Activated T-cell treated with anti-CD3 and anti-CD28 coated beads, Interleukin-2, amount 50 U/mL, for 48 hours (primary cell): ENCODE measurements at places on chromosomes 1 and 21.

DNA sequence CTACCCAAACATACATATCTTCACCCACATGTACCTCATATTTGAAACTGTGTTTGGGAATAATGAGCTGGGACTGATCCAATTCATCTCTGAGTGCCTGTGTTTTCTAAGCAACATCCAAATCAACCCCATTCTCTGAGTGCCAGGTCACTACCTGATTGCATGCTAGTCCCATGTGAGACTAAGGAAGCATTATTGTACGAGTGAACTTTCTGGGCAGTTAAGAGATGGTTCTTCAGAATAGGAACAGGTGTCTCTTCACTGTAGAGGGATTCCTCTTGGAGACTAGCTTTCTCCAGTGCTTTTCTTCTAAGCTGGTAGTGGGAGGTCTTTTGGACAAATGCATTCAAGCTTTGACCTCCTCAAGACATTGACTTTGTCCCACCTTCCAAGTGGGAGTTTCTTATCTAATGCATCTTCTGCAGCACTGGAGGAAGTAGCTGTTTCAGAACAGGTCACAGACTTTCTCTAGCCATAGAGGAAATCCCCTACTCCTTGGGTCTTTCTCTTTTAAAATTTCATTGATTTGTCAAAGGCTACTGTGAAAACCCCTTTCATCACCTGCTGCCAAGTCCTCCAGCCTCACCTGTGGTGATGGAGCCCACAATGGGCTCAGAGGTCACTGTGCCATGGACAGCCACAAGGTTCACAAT, 172.0 kb upstream of the KIAA0040 start:
- no peak for DNase-seq

DNA sequence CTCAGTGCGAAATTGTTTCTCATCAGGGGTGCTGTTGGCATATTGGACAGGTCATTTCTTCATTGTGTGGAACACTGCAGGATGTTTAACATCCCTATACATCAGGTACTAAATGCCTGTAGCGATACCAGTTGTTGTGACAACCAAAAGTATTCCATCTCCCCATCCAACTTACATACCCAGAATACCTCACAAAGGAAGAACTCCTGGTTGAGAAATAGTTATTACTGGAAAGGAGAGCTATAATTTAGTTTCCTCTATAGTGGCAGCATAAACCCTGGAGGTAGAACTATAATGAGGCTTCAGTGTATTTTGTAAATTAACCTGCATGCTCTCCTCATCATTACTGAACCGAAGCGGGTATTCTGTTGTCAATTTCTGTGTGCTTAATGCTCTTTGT, 45.1 kb downstream of the IVNS1ABP start:
- no peak for DNase-seq

- DNase-seq, result peak; percentile 52
Measured at GRCh38 chr1:241551759-241552638, 19.8 kb downstream of the KMO start.

GRCh38 chr1:67274623-67275325, 32.9 kb upstream of the IL12RB2 start:
- DNase-seq, result peak; percentile 47

GRCh38 chr1:162256287-162256686, 120.4 kb downstream of the SPATA46 start:
- DNase-seq, result no peak

GRCh38 chr1:26894263-26894662, 4.2 kb upstream of the GPN2 start:
- no peak for DNase-seq

DNA sequence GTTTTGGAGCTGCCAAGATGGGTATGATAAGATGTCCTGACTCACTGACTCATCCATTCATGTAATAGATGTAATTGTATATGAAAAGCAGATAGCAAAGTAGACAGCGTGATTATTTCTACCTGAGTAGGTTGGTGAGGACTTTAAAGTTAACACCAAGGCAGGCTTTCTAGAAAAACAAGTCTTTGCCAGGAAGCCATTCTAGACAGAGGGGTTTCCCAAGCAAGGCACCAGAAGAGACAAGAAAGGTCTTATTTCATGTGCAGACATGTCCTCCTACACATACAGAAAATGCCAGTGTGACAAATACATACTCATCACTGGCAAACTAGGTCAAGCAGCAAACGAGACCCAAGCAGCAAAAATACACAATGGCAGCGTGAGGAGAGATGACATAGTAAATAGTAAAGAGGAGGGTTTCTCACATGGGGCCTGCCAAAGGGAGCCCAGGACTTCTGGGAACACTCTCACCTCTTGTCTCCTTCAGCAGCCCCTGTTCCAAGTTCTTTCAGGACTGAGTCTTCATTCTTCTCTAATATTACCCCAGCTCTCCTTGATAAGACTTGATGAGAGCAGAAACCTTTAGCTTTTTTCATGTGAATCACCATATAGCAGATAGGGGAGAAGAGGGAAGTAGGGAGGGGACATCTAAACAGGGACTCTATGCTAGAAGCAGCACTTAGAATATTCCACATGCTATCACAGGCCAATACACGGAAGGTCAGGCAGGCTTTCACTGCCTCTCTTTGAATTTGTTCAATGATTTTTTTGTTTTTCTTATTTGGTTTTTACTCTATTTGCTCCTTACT, 114.6 kb upstream of the ATP1B1 start:
- peak; percentile 55 for DNase-seq

- DNase-seq, result no peak
Measured at GRCh38 chr1:216183007-216183406, 240.2 kb downstream of the USH2A start.

DNA sequence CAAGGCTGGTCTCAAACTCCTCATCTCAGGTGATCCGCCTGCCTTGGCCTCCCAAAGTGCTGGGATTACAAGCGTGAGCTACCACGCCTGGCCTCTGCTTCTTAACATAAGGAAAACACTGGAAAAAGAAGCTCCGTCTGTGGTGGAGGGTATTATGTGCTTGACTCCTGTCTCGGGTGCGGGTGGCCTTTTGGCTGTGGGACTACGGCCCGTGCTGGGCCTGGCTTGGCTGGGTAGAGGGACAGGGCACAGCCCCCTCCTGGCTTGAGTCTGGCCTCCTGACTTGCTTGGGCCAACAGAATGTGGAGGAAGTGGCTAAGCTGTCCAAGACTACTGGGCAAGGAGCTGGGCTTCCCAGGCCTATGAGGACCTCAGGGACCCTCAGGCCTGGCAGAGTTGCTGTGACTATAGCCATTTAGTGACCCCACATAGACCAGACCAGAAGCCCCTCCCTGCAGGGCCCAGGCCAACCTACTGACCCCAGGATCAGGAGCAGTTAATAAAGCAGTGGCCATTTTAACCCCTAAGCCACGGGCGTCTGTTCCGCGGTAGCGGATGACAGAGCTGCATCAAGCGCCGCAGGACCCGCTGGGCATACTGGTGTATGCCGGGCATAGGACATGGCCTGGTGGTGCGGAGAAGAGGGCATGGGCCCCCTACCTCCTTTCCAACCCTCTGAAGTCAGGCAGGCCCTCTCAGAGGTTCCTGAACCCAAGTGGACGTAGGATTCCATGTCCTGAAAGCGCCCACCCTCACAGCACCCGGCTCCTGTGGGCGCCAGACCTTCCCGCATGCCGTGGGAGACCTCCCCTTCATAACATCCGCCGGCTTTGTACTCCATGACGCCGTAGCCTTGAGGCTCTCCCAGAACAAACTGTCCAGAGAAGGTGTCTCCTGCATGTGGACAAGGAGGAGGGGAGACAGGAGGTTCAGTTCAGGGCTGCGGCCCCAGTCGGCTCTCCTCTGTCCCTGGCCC, 4.4 kb downstream of the MORN1 start:
- DNase-seq, result no peak

DNA sequence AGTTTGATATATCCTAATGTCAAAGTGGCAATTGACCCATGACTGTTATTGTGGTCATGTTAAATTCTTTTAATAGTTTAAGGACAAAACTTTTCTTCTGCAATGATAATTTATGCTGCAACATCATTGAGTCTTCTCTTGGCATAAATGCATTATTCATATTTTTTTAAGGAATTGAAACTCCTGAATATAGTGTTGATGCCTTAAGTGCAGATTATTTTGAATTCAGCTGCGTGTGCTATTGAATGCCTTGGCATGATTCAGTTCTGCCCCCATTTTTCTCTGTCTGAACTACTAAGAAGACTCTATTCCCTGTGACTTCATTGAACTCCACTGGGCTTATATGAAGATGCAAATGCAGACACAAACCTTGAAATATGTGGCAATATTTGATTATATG, 22.6 kb upstream of the NOS1AP start:
- DNase-seq, result no peak

GRCh38 chr1:171420810-171421209, 64.5 kb upstream of the PRRC2C start:
- DNase-seq, result no peak

GRCh38 chr21:39107739-39108138, 75.5 kb downstream of the PSMG1 start:
- no peak for DNase-seq

GRCh38 chr21:45099571-45099970, 25.2 kb downstream of the ADARB1 start:
- no peak for DNase-seq

GRCh38 chr21:26405735-26406361, 167.2 kb downstream of the CYYR1 start:
- peak; percentile 18 for DNase-seq

DNA sequence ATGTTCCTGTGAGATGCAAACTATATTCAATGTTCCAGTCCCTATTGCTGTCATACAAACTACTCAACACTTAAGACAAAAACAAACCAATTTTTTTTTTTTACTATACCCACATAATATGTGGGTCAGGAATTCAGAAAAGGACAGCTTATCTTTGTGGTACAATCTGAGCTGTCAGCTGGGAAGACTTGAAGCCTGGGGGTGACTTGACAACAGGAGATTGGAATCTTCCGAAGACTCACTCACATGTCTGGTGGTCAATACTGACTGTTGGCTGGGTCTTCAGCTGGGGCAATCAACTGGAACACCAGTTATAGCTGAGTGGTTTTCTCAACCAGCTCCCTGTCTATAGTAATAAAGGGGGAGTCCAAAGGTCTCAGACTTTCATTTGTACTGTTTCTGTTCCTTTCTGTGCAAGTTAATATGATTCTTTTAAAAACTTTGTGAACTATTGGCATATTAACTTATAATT, 81.7 kb upstream of the ATP1B1 start:
- DNase-seq, result no peak

DNA sequence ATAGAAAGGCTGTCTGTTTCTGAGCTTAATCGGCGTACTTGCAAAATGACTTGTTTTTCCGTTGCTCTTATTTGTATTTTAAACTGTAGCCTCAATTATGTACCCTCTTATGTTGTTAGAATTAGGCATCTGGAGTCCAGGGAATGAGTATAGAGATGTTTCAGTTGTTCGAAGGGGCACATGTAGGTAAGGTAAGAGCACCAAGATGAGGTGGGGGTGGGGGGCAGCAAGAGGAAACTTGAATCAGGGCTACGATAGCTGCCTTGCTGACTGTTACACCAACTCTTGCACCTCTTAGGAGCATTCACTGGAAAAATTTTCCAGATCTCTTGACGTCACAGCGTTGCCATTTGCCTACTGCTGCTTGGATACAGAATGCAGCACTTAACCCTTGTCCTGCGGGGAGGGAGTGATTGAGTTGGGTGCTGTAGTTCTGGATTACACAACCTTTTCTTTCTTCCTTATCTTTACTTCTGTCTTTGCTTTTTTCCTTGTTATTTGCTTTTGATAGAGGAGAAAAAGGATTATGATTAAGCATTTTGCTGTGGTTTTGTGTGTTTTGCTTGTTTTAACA, 3.2 kb downstream of the ATP1B1 start:
- no peak for DNase-seq

GRCh38 chr1:11180342-11180744, 8.8 kb upstream of the ANGPTL7 start:
- no peak for DNase-seq

DNA sequence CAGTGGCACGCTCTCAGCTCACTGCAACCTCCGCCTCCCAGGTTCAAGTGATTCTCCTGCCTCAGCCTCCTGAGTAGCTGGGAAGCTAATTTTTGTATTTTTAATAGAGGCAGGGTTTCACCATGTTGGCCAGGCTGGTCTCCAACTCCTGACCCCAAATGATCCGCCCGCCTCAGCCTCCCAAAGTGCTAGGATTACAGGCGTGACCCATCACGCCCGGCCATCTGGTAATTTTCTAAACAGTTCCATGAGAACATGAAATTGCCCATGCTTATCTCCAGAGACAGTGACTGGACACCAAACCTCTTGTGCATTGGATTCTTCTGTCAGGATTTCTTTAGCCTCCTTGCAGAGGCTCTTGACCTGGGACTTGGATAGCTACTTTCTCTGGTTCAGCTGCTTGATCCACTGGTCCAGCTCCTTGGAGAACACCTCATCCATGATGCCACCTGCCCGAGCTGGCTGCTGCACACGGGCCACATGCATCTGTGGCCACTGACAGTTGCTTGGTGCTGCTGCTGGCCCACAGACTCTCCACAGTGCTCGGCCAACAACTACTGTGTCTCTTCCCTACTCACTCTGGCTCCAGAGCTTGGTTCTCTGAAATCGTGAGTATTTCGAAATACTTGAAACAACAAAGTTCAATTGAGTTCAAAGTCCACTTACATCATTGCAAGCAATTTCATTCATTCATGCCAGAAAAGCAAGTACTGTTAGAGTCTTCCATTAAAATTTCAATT, 40.0 kb upstream of the CTPS1 start:
- DNase-seq, result no peak

DNA sequence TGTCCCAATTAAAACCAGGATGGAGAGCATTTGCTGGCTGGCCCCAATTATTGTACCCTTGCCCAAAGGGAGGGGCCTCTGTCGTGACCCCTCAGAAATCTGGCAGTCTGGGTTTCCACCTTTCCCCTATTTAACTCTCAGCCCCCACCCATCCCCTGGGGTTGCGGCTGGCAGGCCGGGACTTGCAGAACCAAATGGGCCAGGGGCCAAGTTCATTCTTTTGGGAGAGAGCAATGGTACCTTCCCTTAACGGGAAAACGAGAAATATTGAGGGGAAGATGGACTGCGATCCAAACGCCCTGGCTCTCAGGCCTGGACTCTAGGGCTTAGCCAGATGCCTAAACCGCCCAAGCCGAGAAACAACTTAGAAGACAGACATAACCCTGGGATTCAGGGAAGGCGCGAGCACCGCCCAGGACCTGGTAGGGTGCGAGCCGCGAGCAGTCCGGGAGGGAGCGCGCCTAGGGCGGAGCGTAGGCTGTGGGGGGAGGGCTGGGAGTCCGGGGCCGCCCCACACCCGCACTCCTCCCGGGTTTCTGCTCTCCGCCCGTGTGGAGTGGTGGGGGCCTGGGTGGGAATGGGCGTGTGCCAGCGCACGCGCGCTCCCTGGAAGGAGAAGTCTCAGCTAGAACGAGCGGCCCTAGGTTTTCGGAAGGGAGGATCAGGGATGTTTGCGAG, at the start of gene SLC27A3:
Gene SLC27A3 (plus strand): TSS at position 628 of the 678 bp plus-strand sequence. CDS start 91 bp downstream, outside the sequence.
- DNase-seq, result no peak

DNA sequence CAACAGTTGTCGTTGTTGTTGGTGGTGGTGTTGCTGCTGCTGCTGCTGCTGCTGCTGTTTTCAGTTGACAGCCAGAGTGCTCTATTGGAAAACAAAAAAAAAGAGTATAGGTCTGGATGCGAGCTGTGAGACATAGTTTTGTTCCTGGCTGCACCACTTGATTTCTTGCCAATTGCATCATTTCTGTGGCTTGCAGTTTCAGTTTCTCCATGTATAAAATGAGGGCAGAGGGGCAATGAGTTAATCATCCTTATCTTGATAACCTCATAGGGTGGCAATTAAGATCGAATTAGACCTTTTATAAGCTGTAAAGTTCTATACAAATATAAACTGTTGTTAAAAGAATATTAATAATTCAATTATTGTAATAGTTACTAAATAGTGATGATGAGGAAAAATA, 156.7 kb downstream of the DMRTA2 start:
- DNase-seq, result no peak
